ENCODE measurements at places on chromosomes 1 and 21.

- no peak for DNase-seq
Measured at GRCh38 chr1:25688390-25689119, 72.0 kb downstream of the MAN1C1 start.

- no peak for DNase-seq
Measured at GRCh38 chr1:235246022-235246948, 81.7 kb downstream of the ARID4B start.

DNA sequence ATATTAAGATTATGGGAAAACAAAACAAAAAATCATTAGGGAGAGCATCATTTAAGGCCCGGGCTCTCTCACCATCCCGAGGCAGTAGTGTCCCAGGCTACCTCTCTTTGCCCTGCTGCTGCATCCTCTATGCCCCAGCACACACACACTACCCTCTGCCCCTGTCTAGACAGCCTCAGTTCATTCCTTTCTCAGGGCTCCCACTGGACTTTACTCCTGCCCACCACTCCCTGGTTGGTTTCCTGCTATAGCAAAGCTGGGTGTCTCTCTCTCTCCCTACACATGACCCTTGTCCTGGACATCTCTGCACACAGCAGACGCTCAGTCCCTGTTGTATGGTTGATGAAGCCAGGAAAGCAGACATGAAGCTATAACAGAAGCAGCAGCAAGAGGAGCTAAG is 30.7 kb downstream of the GNG12 start:
- DNase-seq, result no peak

- DNase-seq, result no peak
Measured at GRCh38 chr1:221631556-221631955, 110.3 kb downstream of the DUSP10 start.

DNA sequence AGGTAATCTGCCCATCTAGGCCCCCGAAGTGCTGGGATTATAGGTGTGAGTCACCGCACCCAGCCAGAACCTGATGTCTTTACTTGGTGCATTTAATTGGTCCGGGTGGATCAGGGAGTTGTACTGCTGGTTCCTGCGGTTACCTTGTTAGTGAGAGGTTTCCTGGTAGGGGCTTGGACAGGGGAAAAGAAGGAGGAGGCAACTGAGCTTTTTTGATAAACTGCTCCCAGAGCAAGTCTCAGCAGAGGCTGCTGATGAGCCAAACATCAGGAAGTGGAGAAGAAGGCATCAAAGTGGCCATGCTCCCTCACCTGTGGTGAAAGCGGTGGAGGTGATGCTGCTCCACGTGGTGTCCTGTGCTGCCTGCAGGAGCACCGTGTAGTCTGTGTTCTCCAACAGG is 161.5 kb upstream of the KIAA0040 start:
- DNase-seq, result no peak

- DNase-seq, result peak; percentile 3
Measured at GRCh38 chr1:98749152-98749756, 87.7 kb downstream of the SNX7 start.

- peak; percentile 86 for DNase-seq
Measured at GRCh38 chr21:27190601-27191000, 223.7 kb upstream of the ADAMTS5 start.

GRCh38 chr1:59814180-59814900 is 409 bp upstream of the HOOK1 start:
- DNase-seq, result no peak

DNA sequence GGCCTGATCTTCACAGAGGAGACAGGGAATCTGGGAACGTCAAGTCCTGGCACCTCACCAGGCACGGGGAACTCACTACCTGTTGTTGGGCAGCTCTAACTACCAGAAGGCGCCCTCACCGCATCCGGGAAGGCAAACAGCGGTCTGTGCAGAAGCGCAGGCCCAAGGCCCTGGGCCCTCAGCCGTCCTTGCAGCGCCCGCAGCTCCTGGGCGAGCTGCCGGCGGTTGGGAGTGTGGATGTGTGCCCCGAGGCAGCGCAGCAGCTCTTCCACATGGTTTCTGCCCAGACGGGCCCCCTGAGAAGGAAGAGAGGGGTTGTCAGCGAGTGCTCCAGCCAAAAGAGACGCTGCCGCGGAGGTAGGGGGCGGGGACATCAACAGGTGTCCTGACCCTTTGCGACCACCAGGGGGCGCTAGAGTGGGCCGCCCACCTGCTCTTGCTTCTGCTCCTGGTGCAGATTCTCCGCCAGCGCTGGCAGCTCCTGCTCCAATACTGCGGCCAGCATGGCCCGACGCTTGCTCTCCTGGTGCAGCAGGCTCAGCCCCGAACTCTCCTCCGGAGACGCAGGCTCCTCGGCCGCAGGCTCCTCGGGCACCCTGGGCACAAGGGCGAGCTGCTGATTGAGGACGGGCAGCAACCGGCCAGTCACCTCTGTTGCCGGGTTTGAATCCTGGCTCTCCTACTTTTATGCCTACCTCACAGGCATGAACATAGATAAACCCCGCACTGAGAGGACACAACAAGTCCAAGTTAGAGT is 9.3 kb downstream of the MAP3K6 start:
- peak; percentile 29 for DNase-seq

- peak; percentile 64 for DNase-seq
Measured at GRCh38 chr1:36387141-36387949, 1.6 kb upstream of the STK40 start.

Measured in astrocyte of the cerebellum (primary cell).